ENCODE measurements at places on chromosomes 11 and 22.

DNA sequence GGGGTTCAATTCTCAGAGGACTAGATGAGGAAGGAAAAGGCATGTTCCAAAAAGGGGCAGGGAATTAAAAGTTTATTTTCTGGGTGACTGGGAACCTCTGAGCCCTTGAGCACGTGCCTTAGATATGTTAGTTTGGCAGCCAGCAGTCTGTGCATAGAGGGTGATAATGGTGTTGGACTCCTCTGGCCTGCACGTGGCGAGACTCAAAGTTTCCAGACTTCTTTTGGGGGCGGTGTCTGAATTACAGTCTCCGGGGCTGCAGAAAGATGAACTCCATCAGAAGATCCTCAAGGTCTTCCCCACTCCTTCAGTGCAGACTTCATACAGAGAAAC lies 861 bp upstream of the ZNRF3 start:
- DNase-seq: no peak

- no peak for DNase-seq
Measured at GRCh38 chr11:61642162-61642561, 38.0 kb upstream of the DAGLA start.

- peak; percentile 65 for DNase-seq
Measured at GRCh38 chr11:48081151-48082010, 101.0 kb downstream of the PTPRJ start.

DNA sequence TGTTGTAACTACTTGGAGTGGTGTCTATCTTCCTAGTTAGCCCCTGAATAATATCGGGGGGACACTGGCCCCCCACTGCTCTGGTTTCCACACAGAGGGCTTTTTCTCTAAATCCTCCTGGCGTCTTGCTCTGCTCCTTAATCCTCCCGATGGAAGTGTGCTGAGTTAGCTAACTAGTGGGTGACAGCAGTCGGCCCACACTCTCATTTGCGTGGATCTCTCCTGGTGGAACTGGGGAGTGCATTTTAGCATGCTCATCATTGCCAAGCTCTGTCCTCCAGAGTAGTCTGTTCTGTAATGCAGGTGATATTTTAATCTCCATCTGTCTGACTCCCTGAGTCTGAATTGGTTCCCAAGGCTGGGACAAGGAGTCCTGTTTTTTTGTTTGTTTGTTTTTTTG lies 46.1 kb upstream of the RASSF10 start:
- DNase-seq: no peak

GRCh38 chr11:86941077-86941870 lies 13.9 kb downstream of the FZD4 start:
- DNase-seq: no peak

- no peak for DNase-seq
Measured at GRCh38 chr11:71263386-71263785, 11.0 kb upstream of the SHANK2 start.

DNA sequence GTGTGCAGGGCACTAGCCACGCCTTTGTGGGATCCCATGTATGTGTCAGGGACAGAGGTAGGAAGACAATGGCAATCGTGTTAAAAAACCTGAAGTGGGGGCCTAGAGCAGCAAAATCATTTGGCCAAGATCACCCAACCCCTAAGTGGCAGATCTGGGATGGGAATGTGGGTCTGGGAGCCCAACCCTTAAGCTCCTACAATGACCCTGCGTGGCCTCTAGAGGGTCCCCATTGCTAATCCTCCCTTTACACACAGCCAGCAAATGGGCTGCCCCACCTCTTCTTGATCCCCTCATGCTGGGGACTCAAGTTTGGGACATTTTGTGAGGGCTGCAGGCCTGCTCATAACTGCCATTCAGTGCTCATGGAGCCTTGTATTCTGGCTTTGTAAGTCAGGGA lies 73.2 kb upstream of the SUSD2 start:
- DNase-seq: no peak

- no peak for DNase-seq
Measured at GRCh38 chr11:32422545-32422944, 12.8 kb downstream of the WT1 start.

GRCh38 chr22:47558828-47559700 lies 796.6 kb downstream of the TBC1D22A start:
- peak; percentile 27 for DNase-seq

DNA sequence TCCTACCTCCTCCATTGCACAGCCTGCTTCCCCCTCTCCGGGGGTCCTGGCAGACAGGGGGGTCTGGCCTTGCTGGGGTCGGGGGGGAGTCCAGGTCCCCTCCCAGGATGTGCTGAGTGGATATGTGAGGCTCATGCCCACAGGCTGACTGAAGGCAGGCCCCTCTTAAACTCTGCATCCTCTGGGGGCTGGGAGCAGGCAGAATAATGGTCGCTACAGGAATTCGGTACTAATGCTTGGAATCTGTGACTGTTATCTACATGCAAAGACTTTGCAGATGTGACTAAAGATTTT lies 1.6 kb upstream of the SUN2 start:
- no peak for DNase-seq

Measured in head of caudate nucleus (tissue), 42 donors.